Activated CD4-positive, alpha-beta T cell treated with anti-CD3 and anti-CD28 coated beads, Interleukin-2, amount 10 ng/mL, durations not matched to agents 24 days and 14 days (primary cell): ENCODE measurements at places on chromosomes 2 and 18. TPM values are rescaled to one million over a fixed set of nuclear protein-coding genes. Genes with fewer than 3 reads are reported as not detected.

The AP1S3 gene
- total RNA-seq: 14.1 and 17.4 TPM in 2 replicates

The EML6 gene
- 0.77 and 0.83 TPM in 2 replicates for total RNA-seq

The BMP10 gene
- total RNA-seq: not detected in 2 replicates

The ST8SIA3 gene
- not detected in 2 replicates for total RNA-seq

The GNAL gene
- 0.36 and 0.40 TPM in 2 replicates for total RNA-seq

DNA sequence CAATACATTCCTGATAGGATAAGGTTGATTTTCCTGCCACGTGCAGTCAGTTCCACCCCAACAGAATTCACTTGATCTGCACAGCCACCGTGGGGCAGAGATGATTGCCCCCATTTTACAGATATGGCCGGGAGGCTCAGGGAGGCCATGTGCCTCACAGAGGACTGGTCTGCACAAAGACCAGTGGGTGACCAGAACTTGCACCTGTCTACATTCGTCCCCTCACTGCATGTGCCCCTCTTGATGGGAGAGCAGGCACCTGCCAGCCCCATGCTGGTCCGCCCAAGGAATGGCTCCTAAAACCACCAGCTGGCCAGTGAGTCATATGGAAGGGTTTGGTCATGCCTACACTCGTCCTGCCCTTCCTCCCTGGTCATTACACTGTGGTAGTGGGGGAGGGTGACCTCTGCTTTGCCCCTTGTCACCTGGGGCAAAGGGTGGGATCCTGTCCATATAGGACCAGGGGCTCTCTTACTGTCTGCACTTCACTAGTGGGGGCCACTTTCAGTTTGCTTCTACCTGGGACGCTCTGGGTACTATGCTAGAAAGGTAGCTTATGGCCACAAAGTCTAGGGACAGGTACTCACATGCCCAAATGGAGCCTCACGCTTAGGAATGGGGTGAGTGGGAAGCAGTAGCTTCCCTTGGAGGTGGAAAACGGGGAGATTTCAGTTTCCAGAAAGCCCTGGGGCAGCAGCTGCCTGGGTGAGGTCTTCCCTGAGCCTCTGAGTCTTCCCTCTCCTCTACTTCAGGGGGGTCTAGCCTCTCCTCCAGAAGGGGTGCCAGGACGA, 14.7 kb downstream of the RRM2 start:
- DNase-seq: no peak
- H3K36me3 ChIP-seq: peaks cover 47% of the 10 kb centered on the region
- peaks cover 44% of the 10 kb centered on the region for H3K4me1 ChIP-seq
- H3K27me3 ChIP-seq: no peaks in the 10 kb centered on the region

- H3K4me3 ChIP-seq: no peak overlapping the region
- no peak for DNase-seq
- H3K27ac ChIP-seq: no peak overlapping the region
Observed at GRCh38 chr2:216770050-216770449, 74.7 kb upstream of the IGFBP5 start.

DNA sequence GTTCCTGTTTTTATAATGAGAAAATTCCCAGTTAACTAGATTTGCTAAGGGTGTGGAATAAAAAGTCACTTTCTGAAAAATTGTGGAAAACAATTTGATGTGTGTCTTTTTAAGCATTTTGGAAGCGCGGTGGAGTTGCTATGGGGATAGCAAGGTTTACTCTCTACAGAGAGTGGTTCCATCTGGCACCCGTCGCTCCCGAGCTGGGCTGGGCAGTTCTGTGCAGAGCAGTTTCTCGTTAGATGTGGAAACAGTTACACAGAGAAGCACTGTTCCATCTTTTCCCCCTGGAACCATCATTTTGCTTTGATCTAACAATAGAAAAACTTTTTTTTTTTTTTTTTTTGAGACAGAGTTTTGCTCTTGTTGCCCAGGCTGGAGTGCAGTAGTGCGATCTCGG, 17.4 kb downstream of the LDLRAD4 start:
- DNase-seq: no peak
- H3K27ac ChIP-seq: no peak overlapping the region
- no peak overlapping the region for H3K4me3 ChIP-seq
- no peaks in the 10 kb centered on the region for H3K27me3 ChIP-seq
